GM03348 (cell line): ENCODE measurements at places on chromosomes 6 and 20.
A peak's percentile ranks its signal among the peaks of the same experiment; 100 is the strongest.

GRCh38 chr6:110271732-110272022 is 86.5 kb downstream of the METTL24 start:
- DNase-seq: no peak

GRCh38 chr6:118504611-118505010 is 43.5 kb upstream of the PLN start:
- no peak for DNase-seq

DNA sequence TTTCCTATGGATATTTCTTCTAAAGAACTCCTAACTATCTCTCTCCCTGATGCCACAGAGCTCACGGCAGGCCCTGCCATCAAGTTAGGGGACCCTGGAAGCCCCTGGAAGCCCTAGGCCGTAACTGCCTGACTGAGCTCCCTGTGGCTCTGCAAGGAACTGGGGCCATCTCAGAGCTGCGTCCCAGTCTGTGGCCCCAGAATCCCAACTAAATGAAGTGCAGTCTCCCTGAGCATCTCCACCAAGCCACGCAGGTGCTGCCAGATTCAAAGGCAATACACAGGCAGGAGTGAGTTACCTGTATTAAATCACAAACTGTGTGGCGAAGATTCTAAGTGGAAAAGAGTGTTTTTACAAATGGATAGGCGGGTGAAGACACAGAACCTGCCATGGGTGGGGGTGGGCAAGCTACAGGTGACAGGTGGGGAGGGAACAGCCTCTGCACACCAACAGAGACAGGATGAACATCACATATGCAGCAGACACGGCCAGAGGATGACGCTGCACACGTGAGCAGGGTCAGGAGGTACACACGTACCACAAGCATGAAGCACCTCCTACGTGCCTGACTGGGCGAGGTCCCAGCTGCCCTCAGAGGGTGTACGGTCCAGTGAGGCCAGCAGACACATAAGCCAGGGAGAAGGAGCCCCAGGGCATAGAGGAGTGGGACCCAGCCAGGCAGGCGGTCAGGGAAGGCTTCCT is 358.5 kb downstream of the ZFAND3 start:
- no peak for DNase-seq

DNA sequence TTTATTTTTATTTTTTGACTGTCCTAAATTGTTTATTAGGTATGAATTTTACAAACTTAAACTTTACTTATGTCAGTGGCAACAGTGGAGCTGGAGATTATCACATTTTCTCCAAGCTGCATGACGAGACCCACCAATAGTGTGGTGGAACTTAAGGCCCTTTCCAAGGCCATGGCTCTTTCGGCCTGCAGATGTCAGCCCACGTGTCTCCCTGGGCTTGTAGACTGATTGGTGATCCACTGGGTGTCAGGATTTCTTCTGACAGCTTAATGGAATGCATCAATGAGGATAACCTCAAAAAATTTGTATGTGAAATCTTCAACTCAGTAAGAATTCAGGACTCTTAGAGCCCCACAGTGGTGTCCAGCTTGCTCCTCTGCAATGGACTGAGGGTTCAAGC is 32.3 kb upstream of the OVOL2 start:
- no peak for DNase-seq

DNA sequence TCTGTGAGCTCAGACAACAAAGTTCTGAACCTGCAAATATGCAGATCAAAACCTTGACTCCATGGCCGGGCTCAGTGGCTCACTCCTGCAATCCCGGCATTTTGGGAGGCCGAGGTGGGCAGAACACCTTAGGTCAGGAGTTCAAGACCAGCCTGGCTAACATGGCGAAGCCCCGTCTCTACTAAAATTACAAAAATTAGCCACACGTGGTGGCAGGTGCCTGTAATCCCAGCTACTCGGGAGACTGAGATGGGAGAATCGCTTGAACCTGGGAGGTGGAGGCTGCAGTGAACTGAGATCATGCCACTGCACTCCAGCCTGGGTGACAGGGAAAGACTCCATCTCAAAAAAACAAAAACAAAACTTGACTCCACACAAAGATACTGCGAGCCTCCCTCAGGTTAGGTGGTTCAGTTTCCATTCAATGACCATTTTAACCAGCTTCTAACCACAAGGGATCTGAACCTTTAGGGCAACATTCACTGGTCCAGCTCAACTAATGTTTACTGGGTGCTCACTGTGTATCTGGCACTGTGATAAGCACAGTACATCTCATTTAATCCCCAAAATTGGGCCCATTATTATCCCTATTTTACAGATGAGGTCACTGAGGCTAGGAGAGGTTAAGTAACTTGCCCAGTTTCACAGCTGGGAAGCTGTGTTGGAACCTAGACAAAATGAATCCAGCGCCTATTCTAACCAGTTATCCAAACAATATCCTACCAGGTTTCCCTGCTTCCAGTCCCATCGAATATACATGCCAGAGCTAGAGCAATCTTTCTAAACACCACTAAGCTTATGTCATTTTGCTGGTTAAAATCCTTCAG is 1.8 kb downstream of the SNRPB start:
- DNase-seq: peak; percentile 21

- peak; percentile 93 for DNase-seq
These were observed 37.8 kb downstream of the RAB44 start for GRCh38 chr6:36735110-36736071.

DNA sequence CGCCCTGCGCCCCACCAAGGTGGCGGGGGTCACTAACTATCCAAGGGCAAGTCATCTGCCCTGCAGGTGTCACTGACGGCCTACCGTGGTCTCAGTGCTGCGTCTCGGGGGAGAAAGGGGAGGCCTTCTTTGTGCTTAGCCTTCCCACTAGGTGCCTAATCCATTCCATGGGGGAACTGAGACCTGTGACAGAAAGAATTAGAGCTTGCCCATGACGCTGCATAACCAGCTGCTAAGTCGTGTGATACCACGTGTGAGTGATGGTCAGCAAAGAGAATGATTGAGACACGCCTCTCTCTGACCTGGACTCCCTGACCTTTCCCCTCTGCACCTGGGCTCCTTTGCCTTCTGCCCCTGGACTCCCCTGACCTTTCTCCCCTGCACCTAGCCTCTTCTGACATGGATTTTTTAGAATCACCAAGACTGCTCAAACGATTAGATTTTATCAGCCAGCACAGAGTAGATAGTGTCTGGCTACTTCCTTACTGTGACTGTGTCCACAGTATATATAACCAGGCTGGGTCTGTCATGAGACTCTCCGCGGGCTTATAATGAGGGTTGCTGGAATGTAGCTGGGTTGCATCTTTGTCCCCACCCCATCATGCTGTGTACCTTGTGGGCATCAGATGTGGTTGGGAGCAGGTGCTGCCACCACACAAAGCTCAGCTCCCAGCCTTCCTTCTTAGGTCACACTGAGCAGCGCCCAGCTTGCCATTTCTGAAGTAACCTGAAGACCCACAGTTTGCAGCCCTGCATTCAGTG is 140.6 kb downstream of the TMEM242 start:
- no peak for DNase-seq

- DNase-seq: no peak
These were observed 185.7 kb downstream of the SASH1 start for GRCh38 chr6:148528292-148528691.

- DNase-seq: peak; percentile 93
These were observed 150.8 kb downstream of the ZMYND8 start for GRCh38 chr20:47205577-47206123.

- peak; percentile 63 for DNase-seq
These were observed 345.5 kb downstream of the THBS2 start for GRCh38 chr6:168908166-168908565.

DNA sequence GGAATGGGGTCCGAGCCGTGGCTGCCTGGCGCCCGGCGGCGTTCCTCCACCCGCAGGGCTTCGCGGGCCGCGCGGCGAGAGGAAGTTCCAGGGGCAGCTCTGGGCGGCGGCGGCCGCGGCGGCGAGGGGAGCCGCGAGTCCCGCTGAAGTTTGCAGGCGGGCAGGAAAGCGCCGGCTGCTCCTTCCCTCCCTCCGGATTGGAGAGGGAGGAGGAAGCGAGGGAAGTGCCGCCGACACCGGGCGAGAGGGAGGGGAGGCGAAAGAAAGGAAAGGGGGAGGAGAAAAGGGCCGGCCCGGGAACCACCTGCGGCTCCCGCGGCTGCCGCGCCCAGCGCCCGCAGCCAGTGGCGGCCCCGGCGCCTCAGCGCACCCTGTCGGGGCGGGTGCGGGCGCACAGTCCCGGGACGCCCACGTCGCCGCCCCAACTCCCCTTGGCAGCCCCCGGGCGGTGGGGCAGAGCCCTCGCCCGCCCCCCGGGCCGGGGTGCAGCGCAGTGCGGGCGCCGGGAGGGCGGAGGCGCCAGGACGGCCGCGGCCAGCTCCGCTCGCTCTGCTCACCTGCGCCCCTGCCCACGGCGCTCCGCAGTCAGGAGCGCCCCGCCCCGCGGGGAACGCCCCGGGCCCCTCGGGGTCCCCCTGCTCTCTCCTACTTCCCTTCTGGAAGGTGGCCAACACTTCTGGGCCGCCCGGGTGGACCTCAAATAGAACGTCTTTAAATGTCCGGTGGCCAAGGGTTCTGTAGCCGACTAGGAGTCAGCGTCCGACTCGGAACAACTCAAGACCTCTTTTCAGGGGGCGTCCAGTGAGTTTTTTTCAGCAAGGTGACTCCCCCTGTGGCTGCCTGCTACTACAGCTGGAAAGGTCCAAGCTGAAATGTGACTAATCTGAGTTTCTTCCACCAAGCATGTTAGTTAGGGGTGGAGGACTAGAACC is 80.3 kb upstream of the CCDC28A start:
- peak; percentile 83 for DNase-seq

- DNase-seq: no peak
These were observed 72.5 kb downstream of the DLGAP4 start for GRCh38 chr20:36378686-36379085.

DNA sequence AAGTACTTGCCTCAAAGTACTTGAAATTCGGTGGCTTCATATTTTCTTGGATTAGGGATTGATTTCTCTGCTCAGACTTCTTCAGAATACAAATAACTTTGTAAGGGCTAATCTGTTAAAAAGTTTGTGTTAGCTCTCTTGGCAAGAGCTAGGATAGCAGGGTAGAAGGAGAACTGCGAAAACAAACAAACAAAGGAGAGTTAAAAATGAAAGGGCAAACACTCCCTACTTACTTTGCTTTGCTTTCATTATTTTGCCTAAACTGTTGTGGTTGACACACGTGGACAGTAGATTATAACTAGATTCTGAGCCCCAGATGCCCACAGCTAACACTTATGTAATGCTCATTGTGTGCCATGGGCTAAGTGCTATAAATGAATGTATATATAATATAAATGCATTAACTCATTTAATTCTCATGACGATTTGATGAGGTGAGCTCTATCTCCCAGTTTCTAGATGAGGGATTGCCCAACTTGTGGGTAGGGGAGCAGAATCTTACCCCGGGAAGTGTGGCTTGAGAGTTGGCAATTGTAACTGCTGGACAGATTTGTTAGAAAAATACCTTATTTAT is 48.7 kb downstream of the EYA4 start:
- no peak for DNase-seq

DNA sequence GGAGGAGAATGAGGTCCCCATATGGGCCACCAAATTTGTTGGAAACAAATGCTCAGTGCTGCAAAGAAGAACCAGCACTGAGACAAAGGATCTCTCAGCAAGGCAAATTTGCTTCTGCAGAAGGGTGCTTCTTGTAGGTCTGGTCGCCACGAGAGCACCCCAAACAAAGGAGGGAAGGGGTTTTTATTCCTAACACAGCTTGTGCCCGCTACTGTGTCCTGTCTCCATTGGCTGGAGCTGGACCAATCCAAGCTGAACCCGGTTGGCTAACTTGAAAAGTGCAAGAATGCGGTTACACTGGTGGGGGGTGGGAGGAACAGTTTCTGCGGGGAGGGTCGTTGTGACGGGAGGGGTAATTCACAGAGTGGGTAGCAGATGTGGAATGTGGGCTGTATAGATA is 54.1 kb upstream of the TULP1 start:
- no peak for DNase-seq

DNA sequence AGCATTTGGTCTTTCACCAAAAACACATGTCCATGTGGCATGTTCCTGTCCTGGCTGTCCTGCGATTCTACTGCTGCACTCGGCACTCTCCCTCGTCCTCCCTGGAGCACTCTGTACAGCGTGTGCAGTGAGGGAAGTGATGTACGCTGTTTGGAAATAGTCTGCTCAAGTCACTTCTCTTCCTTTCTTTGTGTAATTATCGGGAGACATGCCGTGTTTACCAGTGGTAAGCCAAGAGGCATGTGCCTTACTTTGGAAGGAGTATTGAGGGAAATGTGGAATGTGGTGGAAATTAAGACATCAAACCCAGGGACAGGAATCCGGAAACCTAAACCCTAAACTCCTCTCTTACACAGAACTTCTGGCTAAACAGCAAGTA is 268.5 kb upstream of the FOXQ1 start:
- DNase-seq: peak; percentile 61

DNA sequence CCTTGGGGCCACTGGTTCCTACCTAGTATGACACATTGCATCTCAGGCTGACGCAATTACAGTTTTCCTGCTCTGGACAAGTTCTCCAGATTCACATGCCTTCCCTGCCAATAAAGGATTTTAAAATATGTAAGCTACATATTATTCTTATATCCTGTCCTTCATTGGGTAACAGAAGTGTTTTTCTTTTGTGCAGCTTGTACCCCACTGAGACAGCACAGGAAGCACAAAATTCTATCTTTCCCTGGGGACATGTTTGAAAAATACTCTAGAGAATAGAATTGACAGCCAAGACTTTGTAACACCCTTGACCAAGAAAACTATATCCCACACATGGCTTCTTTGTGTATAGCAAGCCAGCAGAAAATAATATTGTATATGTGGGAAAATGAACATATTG is 456.8 kb downstream of the MAFB start:
- DNase-seq: no peak

DNA sequence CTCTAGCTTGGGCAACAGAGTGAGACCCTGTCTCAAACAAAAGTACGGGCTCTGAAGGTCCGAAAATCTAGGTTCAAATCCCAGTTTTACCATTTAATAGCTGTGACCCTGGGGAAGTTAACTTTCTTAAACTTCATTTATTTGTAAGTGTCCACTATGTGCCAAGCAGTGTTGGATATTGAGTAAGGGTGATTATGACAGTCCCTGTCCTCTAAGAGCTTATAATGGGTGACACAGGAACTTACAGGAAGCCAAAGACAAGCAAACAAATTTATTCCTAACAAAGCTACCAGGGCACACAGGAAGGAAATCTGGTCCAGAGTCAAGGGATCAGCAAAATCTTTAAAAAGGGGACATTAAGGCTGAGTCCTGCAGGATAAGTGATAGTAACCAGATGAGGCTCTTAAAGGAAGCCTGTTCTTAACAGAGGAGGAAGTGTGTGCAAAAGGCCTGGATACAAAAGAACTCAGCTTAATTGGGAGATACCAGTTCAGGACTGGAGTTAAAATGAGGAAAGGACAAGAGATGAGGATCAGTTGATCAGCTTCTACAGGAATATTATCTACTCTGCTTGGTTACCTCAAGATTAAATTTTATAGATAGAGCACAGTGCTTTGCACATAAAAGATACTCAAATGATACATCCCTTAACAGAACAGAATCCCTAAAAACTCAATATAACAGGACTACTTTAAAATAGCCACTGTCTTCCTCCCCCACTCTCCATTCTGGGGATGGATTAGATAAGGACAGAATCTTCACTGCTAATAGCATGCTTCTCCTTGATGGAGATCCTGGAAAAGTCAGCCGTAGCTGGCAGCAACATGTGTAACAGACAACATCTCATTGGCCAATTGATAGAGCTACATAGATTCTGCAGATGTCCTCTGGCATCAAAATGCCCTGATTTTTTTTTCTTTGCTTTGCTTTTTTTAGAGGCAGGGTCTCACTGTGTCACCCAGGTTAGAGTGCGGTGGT is 6.1 kb downstream of the SNX3 start:
- DNase-seq: no peak
